Activated CD4-positive, alpha-beta T cell treated with anti-CD3 and anti-CD28 coated beads, Interleukin-2, Interleukin-6, amounts not matched to agents 100 ng/mL and 50 ng/mL, durations not matched to agents 16 hours and 8 hours (primary cell): ENCODE measurements at places on chromosomes 11 and 22.

DNA sequence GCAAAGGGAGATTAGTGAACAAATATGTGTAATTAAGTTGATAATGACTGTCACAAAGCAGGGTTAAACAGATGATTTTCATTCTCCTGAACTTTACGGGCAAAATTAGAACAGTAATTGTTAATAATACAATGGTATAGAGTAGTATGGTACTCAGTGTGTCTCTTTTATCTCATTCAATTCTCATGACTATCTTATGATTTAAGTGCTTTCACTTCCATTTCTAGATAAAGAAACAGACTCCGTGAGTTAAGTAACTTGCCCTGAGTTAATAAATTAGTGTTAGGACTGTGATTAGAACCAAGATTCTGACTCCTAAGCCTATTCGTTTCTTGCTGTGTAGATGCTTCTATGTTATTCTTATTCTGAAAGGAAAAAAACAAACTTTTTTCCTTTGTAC is 22.0 kb downstream of the PIH1D2 start:
- DNase-seq, result no peak

DNA sequence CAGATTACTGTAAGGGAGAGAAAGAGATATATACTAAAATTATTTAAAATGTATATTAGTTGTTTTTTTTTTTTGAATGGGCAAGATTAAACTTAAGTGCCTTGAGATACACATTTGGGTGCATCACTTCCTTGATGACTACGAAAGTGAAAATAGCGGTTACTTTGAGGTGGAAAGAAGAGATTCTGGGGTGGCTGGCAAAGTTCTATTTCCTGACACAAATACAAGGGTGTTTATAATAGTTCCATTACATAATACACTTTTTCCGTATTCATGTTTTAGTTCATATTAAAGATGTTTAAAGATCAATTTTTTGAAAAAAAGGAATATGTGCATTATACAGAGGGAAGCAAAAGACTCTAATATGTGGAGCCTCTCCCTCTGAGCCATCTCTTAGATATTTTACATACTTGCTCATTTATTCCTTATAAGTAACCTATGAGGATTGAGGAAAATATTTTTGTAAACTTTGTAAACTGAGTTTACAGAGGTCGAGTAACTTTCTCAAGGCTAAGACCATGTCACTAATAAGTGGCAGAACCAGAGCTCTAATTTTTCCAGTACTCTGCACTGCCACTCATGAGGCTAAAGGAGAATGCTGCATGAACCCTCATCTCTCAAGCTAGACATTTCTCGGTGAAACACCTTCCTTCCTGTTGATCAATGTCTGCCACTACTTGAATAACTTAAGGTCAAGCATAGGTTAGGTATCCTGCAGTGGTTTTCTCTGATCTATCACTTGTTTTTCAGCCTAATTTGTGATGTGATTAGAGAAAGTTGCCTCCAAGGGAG is 58.6 kb downstream of the DDIAS start:
- peak; percentile 75 for DNase-seq

DNA sequence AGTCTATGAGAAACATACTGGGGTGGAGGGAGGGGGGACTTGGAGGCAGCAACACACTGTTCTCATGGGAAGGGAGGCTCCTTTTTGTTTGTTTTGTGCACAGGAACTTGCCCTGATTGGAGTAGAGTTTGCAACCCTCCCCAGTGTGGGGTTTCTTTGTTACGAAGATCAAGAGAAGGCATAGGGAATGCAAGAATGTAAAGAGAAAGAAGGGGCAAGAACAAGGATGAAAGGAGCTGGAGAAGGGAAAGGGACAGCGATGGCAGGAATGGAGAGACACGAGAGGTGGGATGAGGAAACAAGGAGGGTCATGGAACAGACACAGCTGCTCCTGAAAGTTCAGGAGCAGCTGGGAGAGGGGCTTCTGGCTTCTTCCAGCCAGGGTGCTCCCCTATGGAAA is 611.7 kb downstream of the NTM start:
- DNase-seq, result no peak

GRCh38 chr11:134663506-134664313 is 251.7 kb upstream of the B3GAT1 start:
- DNase-seq, result no peak

- no peak for DNase-seq
Measured at GRCh38 chr22:19622061-19622441, 92.3 kb upstream of the SEPTIN5 start.
